Left cardiac atrium (tissue), 4 donors: ENCODE measurements at places on chromosomes 5 and 9. TPM values are rescaled to one million over a fixed set of nuclear protein-coding genes. Genes with fewer than 3 reads are reported as not detected.

Gene LTC4S
- 16.1 TPM for total RNA-seq

Gene RAPGEF6
- total RNA-seq: 8.4 TPM

Gene PCDHA9
- 0.03 TPM for total RNA-seq

Gene BTNL3
- 0.13 TPM for total RNA-seq

Gene DHFR
- total RNA-seq: 11.5 TPM
